ENCODE measurements at places on chromosomes 4 and X.

DNA sequence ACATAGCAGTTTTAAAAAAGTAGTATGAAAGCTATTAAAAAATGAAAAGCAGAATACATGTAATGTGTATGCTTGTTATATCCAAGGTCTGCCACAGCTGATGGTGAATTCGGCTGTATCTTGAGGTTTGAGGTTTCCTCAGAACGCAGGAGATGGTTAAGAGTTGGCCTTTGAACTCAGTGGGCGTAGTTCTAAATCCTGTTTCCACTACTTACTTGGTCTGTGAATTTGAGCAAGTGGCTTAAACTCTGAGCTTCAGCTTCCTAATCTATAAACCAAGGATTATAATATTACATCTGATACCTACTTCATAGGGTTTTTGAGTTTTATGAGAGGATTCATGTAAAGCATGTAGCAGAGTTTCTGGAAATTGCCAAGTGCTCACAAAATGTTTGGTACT is 125.2 kb downstream of the STIM2 start:
- no peak for DNase-seq

DNA sequence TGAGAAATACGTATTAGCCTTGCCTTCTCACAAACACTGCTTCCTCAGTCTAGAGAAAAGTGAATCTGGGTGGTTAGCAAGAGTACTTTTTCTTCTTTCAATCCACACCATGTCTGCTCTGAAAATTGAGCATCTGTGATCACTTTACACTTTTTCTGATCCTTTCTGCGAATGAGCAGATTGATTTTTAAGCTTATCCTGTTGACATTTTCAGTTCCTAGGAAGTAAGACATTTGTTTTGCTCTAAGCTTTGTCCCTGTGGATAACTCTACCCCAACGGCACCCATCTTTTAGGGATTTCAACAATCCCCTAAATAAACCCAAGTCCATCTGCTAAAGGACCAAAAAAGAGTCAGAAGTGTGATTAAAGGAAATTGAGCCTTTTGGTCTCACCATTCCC is 487.5 kb downstream of the IQCM start:
- DNase-seq = no peak

GRCh38 chr4:158090323-158090722 is 82.5 kb downstream of the GASK1B start:
- DNase-seq = no peak

DNA sequence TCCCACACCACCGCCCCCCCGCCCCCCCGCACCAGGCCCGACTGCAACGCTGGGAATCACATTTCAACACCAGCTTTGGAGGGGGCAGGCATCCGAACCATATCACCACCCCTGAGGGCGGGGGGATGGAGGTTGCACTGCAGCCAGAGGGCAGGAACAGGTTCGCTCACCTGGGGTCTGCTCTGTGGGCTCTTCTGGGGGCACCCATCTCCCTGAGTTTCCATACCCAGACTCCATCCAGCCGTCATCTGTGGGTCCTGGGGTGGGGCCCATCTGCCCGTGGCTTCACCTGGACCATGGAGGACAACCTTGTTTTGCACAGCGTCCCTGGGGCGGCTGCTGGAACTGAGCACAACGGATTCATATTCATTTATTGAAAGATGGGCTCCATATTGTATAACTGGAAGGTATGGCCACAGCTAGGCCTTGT is 6.9 kb downstream of the PSAPL1 start:
- DNase-seq = no peak

DNA sequence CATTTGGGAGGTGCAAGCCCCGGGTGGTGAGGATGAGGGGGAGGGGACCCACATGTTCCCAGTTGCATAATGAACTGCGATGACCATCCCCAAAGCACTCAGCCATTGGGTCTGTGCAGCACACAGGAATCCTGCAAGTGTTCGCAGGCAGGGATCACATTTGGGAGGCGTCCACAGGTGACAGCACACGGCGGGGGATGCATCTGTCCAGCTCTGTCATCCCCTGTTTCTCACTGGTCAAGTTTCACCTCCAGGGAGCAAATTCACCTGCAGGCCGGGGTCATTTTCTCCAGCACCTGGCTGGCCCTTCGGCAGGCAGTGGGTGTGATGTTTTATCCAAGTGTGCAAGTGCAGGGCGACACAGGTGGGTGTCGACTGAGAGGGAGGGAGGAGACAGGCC is 33.3 kb upstream of the SORCS2 start:
- DNase-seq = no peak

DNA sequence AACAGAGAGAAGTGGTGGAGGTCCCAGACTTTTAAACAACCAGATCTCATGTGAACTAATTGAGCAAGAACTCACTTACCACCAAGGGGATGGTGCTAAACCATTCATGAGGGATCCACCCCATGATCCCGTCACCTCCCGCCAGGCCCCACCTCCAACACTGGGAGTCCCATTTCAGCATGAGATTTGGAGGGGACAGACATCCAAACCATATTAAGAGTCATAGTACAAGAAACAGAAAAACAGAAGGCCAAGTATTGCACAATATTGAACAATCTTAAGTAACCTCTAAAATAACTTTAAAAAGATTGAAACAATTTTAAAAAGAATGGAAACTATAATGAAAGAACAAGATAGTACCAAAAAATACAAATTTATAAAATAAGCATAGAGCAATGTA is 110.0 kb downstream of the CBR4 start:
- no peak for DNase-seq

DNA sequence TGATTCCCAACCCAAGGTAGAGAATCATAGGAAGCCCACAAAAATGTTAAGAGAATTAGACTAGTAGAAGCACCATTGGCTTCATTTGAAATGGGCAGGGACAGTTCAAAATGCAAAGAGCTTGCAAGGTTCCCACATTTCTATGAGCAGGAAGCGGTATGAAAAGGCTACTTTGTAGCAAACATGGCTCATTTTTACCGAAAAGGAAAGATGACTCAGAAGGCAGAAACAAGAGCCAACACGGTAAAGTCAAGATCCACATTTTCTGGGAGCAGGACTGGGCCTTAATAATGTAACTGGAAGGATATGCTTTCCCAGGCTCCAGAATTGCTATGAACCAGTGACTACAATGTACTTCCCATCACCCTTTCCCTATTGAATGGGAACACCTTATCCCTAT is 89.5 kb downstream of the GLRA3 start:
- DNase-seq = no peak

GRCh38 chrX:88584283-88584682 is 162.7 kb upstream of the CPXCR1 start:
- DNase-seq = no peak

DNA sequence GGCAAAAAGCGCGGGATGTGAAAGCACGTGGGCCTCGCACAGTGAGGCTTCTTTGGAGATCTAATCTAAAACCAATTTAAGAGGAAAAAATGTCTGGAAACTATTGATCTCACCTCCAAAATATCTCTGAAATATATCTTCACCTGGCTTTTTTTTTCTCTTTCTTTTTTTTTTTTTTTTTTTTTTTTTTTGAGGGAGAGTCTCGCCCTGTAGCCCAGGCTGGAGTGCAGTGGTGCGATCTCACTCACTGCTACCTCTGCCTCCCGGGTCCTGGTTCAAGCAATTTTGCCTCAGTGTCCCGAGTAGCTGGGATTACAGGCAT is 383 bp upstream of the ZMAT1 start:
- no peak for DNase-seq

DNA sequence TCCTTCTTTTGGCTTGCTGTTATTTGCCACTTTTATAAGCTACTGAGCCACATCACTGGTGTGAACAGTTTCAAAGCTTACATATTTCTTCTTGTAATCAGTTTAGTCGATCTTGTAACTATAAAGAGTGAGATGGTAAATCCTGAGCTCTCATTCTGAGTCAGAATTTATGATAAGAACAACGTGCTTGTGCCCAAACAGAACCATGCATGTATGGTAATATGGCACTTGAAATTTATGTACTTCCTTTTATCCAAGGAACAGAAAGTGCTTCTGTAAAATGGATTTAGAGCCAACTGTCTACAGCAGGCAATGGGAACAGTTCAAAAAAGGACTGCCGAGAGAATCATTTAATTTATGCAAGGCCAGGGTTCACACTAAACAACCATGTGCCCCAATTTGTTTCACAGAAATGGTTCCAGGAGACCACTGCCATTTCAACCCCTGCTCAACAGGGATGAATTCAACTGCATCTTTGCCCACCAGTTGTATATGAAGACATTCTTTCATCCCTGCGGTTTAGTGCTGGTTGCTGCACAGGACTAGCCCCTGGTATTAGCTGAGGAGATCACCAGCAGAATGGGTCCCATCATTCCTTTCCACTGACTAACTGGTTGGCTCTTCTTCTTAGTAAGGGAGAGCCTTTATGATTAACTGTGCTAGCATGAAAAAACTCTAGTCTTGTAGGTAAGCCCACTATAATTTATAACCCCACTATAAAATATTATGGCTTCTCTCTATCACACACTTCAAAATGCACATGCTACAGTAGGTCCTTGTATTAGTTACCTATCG is 162.9 kb upstream of the PGRMC2 start:
- no peak for DNase-seq

- DNase-seq = no peak
Measured at GRCh38 chr4:7691982-7692381, 247.7 kb downstream of the AFAP1 start.

- no peak for DNase-seq
Measured at GRCh38 chr4:73309211-73309610, 50.6 kb upstream of the ANKRD17 start.

- no peak for DNase-seq
Measured at GRCh38 chr4:188778905-188779304, 639.7 kb downstream of the TRIML1 start.

DNA sequence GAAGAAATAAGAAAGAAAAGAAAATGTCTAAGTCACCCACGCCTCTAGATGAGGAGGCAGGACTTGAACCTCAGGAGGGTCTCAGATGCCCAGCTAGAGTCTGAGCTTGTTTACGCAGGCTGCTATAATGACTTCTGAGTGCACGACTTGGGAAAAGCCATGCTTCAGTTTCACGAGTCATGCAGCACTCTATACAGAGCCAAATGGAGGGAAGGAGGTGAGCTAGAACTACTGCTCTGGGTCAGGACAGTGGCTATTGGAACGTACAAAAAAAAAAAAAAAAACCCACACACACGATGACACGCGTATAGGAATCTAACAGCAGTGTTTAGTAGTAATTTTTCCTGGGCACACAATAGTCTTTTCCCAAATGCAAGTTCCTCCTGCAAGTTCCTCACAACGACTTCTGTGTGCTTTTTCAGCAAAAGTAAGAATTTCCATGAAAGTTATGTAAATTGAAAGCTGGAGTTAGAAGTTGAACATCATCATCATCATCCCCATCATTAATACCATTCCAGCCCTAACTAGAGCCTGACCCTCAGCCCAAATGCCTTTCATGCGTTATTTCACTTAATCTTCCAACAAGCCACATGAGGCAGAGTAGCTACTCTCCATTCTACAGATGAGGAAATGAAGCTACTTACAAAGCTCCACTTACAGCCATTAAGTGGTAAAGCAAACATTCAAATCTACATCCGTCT is 36.6 kb downstream of the IRF2 start:
- no peak for DNase-seq

DNA sequence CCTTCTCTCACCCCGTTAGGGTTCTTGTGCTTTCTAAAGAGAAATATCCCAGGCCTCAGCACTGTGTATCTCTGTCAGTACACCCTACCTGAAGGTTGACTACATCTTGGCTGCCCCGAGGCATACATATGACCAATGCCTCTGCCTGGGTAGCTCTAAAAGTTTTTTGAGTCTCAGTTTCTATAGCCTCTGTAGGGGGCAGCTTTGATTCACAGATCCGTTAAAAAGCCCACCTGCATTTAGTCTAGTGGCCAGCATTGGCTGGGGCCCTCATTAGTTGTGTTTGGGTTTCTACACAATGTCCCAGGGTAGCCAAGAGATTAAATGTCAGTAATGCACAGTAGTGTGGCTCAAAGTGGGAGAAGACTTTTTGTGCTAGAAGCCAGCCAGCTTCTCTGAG is 151.1 kb downstream of the CFAP299 start:
- DNase-seq = no peak

DNA sequence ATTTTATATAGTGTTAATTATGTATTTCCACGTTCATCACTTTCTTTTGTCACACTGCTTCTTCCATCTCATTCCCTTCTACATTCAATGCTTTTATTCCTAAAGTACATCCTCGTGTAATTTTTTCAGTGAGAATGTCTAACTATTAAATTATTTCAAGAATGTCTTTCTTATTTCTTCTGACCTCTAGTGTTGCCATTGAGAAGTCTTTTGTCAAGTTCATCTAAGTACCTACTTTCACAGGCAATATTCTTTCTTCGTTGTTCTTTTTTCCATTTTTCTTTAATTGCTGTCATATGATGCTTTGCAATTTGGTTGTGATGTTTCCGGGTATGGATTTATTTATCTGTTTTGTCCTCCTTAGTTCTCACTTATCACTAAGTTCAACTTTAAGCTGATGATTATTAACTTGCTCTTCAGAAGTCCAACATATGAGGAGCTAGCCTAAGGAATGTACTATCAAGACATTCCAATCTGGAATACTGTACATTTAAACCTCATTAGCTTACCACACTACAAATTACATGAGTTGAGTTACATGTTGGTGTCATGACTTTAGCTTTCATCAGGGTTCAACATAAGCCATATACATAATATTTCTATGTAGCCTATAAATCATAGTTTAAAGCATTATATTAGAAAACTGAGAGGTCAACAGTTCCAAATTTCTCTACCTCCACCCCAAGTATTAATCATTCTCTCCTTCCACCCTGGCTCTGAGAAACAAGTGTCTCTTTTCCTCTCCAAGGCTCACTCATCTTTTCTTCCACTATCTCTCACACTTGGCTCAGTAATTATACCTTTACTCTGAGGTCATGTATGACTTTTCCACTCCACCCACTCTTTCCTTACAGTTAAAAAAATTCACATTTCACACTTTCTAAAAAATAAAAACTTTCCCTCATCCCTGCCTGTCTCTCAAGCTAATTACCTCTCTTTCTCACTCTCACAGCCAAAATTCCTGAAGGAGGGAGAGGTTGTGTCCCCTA is 81.5 kb downstream of the COX18 start:
- DNase-seq = no peak

- no peak for DNase-seq
Measured at GRCh38 chr4:158850800-158851644, 82.2 kb downstream of the FNIP2 start.

DNA sequence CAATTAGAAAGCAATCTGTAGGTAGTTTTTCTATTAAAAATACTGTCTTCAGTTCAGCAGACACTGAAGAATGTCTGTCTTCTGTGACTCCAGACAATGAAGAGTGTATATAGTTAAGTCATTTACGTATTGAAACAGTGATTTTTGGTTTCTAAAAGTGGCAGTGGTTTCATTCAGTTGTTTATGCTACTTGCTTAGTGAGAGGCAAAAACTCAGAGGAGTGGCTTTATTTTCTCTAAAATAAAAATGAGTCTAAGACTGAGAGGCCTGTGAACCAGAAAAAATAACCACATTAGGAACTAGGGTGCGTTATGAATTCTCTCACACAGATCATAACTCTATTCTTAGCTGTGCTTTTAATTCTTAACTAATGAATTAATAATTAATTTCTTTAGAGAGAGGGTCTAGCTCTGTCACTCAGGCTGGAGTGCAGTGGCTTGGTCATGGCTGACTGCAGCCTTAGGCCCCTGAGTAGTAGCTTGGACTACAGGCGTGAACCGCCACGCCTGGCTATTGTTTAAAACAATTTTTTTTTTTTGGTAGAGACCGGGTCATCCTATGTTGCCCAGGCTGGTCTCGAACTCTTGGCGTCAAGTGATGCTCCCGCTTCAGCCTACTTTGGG is 31.4 kb downstream of the FREM3 start:
- DNase-seq = no peak

GRCh38 chr4:25283948-25284347 is 28.6 kb upstream of the ZCCHC4 start:
- no peak for DNase-seq
